ENCODE measurements at places on chromosomes 4 and X.

DNA sequence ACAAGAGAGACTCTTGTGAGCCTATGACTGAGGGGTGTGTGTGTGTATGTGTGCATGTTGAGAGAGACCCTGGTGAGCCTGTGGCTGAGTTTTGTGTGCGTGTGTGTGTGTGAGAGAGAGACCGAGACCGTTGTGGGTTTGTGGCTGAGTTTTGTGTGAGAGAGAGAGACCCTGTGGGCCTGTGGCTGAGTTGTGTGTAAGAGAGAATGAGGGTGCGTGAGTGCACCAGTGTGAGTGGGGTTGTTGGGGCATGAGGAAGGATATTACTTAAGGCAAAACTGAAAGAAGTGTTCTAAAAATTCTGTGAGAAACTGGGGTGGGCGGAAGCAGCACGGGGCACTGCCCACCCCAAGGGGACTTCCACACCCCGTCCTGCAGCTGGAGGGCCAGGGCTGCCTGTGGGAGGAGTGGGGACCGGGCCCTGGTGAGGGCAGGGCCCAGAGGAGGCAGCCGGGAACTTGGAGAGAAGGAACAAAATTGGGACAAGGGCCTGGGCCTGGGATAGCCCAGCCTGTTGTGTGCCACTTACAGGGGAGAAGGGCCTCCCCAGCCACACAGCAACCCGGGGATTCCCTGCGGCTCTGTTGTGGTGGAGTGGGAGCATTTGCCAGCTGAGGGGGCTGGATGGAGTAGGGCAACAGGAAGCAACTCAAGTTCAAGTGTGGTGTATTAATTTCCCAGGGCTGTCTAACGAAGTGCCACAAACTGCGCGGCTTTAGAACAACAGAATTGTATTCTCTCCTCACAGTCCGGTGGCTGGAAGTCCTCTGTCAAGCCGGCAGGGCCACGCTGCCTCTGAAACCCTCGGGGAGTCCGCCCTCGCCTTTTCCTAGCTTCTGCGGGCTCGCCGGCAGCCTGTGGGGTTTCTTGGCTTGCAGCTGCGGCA, 22.1 kb downstream of the TMEM131L start:
- no peak for DNase-seq

DNA sequence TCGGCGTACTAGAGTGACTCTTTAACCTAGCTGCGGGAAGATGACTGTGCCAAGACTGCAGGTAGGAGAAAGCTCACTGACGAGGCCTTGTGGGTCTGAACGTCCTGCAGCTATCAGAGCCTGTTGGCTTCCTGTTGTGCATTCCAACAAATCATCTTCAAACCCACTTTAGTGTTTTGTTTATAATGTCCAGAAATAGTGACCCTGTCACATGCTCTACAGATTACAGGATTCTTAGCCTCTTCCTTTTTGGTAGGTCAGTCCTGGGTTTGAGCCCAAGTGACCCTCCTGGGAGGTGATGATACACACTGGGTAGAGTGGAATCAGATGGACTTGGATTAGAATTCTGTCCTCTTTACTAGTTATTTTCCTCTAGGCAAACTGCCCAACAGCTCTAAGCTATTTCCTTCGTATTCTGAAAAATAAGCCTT, 33.2 kb downstream of the HTT start:
- peak; percentile 53 for DNase-seq

- DNase-seq: no peak
Measured at GRCh38 chr4:107792711-107793110, 32.0 kb upstream of the SGMS2 start.

GRCh38 chrX:135973025-135973547, 702 bp downstream of the MMGT1 start:
- DNase-seq: no peak

GRCh38 chrX:133134282-133134681, 37.4 kb upstream of the USP26 start:
- DNase-seq: no peak

GRCh38 chrX:118847676-118848075, 24.1 kb downstream of the ZCCHC12 start:
- DNase-seq: peak; percentile 20

- DNase-seq: no peak
Measured at GRCh38 chr4:13536607-13537006, 7.7 kb downstream of the NKX3-2 start.

DNA sequence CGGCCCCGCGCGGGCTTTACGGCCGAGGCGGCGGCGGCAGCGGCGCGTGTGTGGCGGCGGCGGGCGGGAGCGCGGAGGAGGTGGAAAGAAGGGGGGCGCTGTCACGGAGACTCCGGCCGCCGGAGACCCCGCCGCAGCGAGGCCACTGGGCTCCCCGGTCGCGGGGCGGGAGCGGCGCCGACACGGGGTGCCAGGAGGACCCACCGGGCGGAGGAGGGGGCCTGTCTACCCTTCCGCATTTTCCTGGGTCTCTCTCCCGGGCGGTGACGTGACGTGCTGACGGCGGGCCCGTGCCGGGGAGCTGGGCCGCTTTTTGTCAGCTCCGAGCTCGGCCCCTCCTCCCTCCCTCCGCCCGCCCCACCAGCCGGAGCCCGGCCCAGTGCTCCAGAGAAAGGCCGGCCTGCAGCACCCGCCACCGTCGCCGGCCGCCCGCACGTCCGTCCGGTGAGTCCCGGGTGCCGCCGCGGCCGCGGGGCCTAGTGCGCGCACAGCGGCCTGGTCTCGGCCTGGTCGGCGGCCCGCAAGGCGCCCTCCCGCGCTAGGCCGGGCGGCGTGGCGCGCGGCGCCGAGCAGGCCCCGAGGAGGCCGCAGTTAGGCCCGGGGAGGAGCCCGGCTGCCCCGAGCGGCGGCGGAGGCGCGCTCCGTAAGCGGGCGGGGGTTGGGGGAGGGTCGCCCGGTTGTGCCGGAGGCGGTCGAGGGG, at the start of gene ZFX:
Gene ZFX, plus strand, starts transcription at position 379 of the 700 bp plus-strand sequence. CDS start 23,014 bp downstream, outside the sequence.
- DNase-seq: no peak

- DNase-seq: no peak
Measured at GRCh38 chrX:48831909-48832291, 3.5 kb downstream of the PCSK1N start.
